ENCODE measurements at places on chromosomes 16 and 17.

DNA sequence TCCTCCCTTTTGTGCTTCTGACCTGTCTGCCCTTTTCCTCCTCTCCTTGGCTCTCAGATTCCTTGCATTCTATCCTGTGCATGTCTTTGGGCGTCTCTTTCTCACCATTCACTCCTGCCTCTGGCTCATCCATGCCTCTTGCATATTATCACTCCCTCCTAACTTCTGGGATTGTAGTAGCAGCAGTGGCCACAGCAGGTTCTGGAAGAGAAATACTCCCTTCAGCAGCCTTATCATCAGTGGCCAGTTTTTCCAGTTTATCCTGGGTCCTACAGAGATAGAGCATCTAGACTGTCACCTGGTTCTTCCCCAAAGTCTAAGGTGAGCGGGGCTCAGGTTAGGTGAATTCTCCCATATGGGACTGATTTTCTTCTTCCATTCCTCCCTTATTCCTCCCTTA lies 354.0 kb upstream of the CCL2 start:
- no peak for DNase-seq

- DNase-seq, result no peak
These were observed 30.3 kb downstream of the RCVRN start for GRCh38 chr17:9874722-9875121.

- peak; percentile 72 for DNase-seq
These were observed 4.7 kb upstream of the IGSF6 start for GRCh38 chr16:21656795-21657768.

- no peak for DNase-seq
These were observed 84.6 kb downstream of the KANSL1 start for GRCh38 chr17:46108550-46109110.

DNA sequence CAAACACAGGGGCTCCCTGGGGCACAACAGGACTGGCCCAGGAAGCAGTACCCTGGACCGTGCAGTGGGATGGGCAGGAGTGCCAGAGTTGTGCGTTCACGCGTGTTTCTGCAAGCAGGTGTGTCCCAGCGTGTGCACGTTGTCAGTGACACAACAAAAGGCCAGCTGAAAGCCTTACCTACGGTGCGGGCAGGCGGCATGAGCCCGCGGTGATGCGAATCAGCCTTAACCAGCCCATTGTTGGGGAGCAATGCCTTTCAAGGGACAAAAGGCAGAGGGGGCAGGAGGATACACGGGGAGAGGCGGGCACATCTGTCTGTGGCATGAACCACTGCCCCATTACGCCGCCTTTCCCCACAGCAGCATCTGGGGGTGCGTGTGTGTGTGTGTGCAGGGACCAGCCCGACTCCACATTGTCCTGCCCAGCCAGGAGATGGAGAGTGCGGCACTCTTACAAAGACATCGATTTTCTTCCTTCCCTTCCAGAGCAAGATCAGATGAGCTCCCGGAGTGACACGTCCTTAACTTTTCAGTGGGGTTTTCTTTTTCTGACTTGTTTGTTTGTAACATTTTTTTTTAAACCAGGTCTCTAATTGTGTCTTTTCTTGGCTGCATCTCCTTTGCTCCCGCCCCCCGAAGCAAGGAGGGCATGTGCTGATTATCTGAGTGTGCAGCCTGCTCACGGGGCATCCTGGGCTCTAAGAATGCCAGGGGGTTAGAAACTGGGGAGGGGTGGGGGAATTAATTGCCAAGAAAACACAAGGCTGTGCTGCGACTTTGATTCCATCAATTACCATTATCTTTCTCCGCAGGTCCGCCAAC lies 158.1 kb downstream of the ZNF423 start:
- no peak for DNase-seq

- DNase-seq, result no peak
These were observed 21.1 kb downstream of the NGFR start for GRCh38 chr17:49516180-49516579.

DNA sequence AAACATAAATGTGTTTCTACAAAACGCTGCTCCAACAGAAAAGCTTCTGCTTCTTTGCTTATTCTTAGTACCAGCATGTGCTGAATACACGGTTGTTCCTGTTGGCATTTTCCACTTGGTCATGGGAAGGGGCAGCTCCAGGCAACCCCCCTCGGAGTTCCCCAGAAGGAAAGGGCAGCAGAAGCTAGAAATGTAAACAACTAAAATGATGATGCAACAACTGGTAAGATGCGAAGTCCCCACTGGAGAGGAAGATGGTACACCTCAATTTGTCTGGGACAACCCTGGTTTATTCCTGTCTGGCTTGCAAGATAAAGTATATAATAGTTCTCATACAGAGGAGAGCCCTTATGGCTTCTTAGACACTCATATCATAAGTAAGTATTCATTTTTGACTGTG lies 9.2 kb upstream of the CCL13 start:
- no peak for DNase-seq

DNA sequence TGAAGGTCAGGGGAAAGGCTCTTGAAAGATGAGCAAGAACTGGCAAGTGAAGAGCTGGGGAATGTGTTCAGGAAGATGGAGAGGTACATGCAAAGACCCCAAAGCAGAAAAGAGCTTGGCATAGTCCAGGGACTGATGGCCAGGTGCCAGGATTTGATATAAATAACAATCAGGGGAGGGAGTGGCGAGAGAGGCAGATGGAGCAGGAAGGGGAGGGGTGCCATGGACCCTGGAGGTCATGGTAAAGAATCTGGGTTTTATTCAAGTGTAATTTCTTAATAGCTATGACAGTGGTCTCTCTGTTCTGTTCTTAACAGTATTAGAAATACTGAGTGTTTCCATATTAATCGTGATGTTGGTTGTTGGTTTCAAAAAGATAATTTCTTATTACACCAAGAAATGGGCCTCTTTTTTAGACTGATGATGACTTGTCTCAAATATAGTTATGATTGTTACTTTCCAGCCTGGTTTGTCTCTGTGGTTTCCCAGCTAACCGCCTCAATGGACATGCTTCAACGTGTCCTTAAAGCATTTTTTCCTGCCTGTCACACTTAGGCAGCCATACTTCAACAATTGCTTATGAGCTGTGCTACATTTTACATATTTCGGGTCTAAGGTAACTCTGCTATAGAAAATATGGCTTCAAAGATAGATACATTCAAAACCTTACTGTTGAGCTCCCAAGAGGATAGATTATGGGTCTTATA lies 49.4 kb downstream of the MYH10 start:
- DNase-seq, result no peak

- DNase-seq, result peak; percentile 16
These were observed 51.8 kb downstream of the CA10 start for GRCh38 chr17:52106638-52107261.

GRCh38 chr16:80720804-80721371 lies 83.5 kb downstream of the CDYL2 start:
- DNase-seq, result no peak

DNA sequence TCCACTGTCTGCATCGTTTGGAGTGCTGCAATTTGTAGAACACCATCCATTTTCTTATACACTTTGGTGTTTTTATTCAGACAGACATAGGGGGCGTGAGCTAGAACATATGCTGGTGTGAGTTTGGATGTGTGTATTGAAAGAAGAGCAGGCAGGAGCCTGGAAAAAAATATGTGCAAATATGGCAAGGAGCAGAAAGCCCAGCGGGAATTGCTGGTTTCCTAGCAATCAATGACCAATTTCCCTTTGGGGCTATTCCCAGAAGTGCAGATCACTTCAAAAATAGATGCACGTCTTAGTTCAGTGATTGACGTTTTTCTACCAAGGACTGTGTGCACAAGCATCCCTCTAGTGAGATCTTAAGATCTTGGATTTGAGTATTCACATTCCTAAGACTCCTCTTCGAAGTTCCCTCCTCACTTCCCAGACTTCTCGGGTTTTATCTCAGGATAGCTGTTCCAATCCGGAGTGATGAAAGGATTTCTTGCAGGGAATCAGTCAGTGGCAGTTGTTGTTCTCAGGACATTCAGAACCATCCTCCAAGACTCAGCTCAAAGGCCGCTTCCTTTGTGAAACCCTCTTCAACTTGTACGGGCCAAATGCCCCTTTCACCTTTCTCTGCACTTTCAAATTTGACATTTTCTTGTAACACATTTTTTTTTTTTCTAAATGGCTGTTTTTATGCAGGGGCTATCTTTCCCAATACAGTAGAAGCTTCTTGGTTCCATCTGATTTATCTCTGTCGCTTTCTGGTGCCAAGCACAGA lies 268.7 kb upstream of the ASIC2 start:
- DNase-seq, result no peak

- no peak for DNase-seq
These were observed 12.5 kb downstream of the SREBF1 start for GRCh38 chr17:17824119-17824782.

GRCh38 chr16:68744744-68745280 lies 7.7 kb downstream of the CDH1 start:
- no peak for DNase-seq

DNA sequence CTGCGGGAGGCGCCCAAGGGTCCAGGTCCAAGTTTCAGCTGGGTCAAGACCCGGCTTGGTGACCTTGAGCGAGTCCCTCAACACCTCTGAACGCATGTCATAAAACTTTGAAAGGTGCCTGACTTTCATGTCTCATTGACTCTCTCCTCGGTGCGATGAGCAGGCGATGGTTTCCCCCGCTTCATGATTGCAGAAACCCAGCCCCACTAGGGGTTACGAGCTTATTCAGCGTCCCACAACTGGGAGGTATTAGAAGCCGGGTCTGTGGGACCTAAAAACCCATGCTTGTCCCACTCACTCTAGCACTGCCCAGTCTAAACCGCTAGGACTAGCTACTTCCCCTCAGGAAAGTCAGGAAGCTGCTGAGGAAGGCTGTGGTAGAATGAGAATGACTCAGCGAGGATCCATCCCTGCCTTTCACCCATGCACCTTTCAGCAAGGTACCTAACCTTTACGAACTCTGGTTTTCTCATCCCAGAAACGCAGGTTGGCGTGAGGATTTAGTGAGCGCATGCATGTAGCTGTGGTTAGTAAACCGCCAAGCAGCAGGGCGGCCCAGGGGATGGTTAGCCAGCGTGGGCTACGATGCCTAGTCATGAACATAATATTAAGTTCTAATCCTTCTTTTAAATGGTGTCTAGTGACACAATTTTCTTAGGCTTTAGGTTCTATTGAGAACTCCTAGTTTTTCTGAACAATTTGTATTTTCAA lies 26.2 kb upstream of the RFFL start:
- no peak for DNase-seq

DNA sequence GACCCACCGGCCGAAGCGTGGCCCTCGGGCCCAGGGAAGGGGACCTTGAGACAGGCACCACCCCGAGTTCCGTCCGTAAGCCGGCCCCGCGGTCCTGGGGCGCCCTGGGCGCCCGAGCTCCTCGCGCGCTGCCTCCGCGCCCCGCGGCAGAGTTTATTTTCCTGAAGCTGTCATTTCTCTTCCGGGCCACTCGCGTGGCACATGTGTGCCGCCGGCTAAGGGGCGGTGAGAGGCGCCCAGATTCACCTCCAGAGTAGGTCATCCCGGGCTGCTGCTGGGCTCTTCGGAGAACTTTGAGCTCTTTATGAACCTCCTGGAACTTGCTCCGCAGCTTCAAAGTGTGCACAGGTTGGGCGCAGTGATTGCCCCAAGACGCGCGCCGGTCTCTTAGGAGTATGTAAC lies 489 bp downstream of the ZC3H18 start:
- peak; percentile 12 for DNase-seq

- DNase-seq, result no peak
These were observed 3.4 kb upstream of the HOXB5 start for GRCh38 chr17:48596735-48597527.

DNA sequence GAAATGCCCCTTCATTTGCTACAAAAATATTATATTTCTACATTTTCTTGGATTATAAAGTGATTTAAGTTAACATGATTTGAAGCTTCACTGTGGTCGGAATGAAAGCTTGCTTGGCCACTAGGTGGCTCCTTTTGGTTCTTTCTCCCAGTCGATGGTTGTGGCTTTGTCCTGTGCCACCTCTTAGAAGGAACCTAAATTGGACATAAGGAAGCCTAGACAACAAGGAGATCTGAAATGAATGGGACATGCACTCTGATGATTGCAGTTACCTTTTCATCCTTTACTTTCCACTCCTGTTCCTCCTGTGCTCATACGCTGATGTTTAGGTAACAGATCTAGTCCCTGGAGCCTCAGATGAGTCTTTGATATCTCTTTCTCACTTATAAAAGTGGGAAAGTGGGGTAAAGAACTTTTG lies 39.2 kb downstream of the FTO start:
- no peak for DNase-seq

- no peak for DNase-seq
These were observed 19.6 kb upstream of the P2RX1 start for GRCh38 chr17:3935825-3936355.

- no peak for DNase-seq
These were observed 9.1 kb downstream of the IGFBP4 start for GRCh38 chr17:40452216-40452787.

GRCh38 chr17:64262198-64262999 lies 661 bp downstream of the TEX2 start:
- peak; percentile 64 for DNase-seq

GRCh38 chr17:77861133-77861695 lies 97.3 kb upstream of the TNRC6C start:
- DNase-seq, result no peak

- no peak for DNase-seq
These were observed 123.0 kb downstream of the CHD9NB start for GRCh38 chr16:52929478-52930400.

DNA sequence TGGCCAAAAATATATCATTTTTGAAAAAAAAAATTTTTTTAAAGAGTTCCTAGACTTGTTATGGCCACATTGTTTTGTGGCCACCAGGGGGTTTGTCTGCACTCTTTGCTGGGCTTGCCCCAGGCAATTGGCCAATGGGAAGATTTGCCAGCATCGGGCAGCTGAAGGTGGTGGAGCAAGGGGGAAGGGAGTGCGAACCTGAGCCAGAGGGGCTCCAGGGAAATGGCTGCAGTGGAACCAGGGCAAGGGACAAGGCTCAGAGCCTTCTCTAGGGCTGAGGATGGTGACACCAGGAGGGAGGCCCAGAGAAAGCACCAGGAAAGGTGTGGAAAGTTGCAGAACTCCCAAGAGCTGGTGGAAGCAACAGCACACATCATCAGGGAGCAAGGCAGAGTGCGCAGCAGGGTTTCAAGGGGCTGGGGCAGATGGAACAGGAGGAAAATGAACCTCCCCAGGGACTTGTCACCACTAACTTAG lies 15.5 kb upstream of the CMIP start:
- DNase-seq, result peak; percentile 53

DNA sequence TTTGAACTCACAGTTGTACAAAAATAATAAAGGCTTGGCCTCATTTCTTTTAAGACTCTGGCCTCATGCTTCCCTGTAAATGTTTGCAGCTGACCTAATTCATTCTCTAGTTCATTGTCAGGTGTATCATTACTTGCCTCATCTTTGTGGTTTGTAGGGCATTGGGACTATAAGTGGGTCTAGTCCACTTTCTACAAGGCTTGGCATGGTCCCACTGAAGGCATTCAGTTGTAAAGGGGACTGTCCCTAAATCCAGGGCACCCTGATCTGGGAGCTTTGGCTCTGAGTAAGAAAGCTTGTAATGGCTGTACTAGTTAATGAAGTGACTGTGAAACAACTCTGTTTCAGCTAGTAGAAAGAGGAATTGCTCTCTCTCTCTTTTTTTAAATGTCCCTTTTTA lies 2.7 kb downstream of the KCTD2 start:
- DNase-seq, result no peak

- no peak for DNase-seq
These were observed 18.8 kb downstream of the HS3ST3A1 start for GRCh38 chr17:13582776-13583547.
